Activated T-cell treated with anti-CD3 and anti-CD28 coated beads, Interleukin-2, amount 50 U/mL, for 72 hours (primary cell): ENCODE measurements at places on chromosomes 2 and 18.

DNA sequence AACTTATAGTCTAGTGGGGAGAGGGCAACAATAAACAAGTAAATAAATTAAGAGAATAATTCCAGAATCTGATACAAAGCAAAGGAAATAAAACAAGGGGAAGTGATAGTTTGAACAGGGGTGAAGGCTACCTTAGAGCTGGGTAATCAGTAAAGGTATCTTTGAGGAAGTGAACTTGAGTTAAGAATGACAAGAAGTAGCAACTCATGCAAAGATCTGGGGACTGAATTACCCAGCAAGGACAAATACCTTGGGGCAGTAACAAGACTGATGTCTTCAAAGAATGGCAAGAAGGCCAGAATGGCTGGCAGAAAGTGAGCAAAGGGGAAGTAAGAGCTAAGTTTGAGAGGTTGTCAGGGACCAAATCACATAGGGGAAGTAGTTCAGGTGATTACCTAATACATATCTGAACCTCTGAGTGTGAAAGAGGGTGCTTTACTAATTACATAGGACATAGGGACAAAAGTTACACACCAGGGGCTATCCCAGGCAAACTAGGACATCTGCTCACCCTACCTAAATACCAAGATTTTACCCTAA, 244.6 kb upstream of the HNRNPA3 start:
- DNase-seq = no peak

DNA sequence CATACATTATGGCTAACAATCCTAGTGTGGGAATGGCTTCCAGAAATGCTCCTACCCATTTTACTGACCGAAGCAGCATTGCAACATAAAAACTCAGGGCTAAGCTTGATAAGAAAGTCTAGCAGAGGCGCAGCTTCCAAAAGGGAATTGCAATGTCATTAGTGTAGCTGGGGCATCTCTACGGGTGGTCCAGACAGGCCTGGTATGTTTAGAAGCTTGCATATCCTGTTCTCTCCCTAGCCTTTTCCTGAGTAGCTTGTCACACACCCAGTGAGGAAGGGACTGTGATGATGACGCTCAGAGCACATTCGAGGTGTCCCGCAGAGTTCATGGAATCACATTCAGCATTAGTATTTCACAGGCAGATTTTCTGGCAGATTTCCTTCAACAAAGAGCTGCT, 38.0 kb upstream of the COL5A2 start:
- DNase-seq = no peak

- no peak for DNase-seq
Measured at GRCh38 chr2:197058777-197059300, 132.3 kb upstream of the PGAP1 start.

- peak; percentile 41 for DNase-seq
Measured at GRCh38 chr2:23452853-23453420, 68.0 kb downstream of the KLHL29 start.

- no peak for DNase-seq
Measured at GRCh38 chr2:232336981-232337720, 41.4 kb upstream of the ALPP start.

DNA sequence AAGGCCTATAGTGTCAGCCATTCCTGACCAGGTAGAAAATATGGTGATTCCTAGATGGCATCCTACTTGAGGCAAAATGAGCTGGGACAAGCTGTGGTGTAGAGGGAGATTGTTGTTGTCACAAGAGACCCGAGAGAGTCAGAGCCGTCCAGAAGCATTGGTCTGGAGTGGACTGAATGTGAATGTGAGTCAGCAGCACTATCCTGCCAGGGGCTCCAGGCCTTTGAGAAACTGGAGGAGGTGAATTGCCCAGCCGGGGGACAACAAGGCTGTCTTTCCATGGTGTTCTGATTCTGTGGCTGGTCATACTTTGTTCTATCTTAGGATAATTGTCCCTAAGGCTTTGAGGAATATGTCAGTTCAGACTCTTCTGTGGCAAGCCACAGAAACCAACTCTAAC, 29.4 kb upstream of the EIF2AK3 start:
- DNase-seq = no peak

GRCh38 chr2:31371691-31372090, 42.9 kb downstream of the XDH start:
- no peak for DNase-seq

- DNase-seq = no peak
Measured at GRCh38 chr2:129009555-129010146, 691.0 kb upstream of the HS6ST1 start.

- no peak for DNase-seq
Measured at GRCh38 chr2:190340369-190340768, 3.0 kb upstream of the INPP1 start.

DNA sequence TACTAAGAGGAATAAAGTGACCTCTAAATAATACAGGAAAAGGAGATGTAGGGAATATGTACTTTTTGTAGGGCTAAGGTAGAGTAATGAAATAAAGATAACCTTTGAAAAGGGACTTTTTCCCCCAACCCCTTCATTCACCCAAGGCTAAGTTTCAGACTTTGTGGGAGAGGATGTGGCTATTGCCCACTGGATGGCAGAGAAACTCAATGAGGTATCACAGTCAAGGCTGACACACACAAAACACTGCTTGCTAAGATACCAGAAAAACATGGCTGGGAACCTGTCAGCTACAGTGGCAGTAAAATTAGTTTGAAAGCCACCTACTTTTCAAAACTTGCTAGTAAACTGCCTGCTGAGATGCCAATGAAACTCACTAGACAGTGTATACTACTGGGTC, 158.8 kb upstream of the WDSUB1 start:
- DNase-seq = peak; percentile 12

DNA sequence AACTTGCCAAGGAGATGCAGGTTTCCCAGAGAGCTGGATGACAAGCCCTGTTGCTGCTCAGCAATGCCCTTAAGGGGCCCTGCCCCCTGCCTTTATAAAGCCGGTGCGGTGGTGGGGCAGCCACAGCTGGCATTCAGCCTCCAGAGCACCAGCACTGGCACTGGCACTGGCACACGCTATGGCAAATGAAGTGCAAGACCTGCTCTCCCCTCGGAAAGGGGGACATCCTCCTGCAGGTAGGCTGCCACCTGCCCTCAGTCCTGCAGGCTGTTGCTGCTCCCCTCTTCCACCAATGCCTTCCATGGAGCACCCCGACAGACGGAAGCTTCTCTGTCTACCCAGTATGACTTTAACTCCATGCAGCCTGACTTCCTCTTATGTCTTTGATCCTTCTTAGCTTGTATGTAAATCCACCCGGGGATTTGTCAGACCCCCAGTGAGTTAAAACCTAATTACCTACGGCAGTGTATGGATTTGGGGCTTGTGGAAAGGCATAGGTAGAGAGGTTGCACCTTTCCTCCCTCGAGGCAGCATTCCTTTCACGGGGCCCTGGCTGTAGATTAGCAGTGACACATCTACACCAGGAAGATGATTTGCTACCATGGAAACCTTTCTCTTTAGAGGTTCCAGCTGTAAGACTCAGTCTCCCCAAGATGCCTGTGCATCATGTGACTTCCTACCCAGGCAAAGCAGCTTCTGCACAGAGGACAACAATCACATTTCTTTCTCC, at the start of gene DAPL1:
Gene DAPL1 (plus strand): TSS at position 123 of the 730 bp plus-strand sequence. CDS start 56 bp downstream, at position 179.
- DNase-seq = no peak

GRCh38 chr2:29012211-29012681, 31.1 kb downstream of the TOGARAM2 start:
- DNase-seq = peak; percentile 49

DNA sequence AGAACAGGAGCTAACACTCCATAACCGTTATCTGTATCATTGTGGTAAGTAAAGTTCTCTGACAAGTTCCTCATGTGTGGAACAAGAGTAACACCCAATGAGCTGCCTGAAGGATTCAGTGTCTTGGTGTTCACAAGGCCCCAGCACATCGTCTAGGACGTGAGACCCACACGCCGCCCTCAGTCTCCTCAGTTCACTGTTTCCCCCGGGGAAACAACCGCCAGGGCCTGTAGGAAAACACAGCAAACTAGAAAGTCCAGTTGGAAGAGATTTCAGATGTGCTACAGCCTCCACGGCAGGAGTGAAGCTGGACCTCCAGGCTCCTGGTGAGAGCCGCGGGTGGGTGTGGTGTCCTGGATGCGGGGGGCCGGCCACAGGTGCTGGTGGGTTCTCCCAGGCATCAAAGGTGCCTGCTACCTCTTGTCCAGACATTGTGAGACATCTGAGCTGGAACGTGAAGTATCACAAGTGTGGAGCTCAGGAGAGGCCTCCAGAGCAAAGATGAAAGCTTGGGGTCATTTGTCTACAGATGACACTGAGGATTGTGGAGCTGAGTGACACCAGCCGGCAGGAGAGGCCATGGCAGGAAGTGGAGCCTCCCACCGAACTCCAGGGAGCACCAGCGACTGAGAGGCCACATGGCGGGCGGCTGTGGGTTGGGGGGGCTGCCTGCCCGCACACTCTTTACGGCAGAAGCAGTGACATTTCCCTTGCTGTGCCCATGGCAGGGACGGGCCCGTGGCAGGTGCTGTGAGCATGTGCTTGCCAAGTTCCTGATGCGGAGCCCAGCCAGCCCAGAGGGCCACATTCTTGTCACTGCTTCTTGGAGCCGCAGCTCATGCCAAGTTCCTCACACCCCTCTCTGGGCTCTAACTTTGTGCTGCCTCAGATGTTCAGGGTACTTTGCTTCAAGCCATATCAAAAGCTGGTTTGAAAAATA, 131.2 kb downstream of the TMEM18 start:
- DNase-seq = no peak

- peak; percentile 8 for DNase-seq
Measured at GRCh38 chr2:148720501-148721001, 76.0 kb downstream of the EPC2 start.

- no peak for DNase-seq
Measured at GRCh38 chr2:58065248-58065647, 18.6 kb downstream of the VRK2 start.

DNA sequence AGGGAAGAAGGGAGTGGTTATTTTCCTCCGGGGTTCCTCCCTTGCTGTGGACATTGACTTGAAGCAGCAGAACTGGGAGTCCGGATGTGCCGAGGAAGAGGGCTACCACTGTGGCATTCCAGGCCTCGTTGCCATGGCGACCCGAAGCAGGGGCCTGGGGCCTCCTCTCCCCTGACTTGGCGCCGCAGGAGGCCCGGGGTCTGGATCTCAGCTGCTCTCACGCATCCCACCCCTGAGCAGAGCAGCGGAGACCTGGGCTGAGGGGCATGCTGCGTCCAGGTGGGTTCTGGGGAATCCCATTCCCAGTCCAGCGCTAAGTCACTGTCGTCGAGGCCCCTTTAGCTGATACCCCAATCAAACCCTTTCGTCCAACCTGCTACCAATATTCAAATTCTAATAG, 100.2 kb downstream of the BCL11A start:
- DNase-seq = no peak

- DNase-seq = peak; percentile 64
Measured at GRCh38 chr2:195562570-195563566, 94.2 kb upstream of the SLC39A10 start.

- DNase-seq = no peak
Measured at GRCh38 chr2:203394519-203395227, 66.5 kb downstream of the ABI2 start.

DNA sequence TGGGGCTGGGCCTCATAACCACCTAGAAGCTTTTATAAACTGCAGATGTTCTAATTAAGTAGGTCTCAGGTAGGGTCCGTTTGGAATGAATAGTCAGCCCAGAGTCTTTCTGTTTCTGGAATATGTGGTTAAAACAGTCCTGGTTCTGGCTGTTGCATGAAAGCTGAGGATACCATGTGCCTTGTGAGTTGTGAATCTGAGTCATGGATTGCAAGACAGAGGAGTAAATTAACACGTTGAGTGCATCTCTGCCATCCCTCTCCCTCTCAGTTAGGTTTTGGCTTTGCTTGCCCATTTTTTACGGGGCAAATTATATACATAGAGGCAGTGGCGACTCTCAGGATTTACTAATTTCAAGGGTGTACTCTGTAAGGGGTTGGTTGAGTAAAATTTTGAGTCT, 59.1 kb downstream of the NCK2 start:
- DNase-seq = no peak

DNA sequence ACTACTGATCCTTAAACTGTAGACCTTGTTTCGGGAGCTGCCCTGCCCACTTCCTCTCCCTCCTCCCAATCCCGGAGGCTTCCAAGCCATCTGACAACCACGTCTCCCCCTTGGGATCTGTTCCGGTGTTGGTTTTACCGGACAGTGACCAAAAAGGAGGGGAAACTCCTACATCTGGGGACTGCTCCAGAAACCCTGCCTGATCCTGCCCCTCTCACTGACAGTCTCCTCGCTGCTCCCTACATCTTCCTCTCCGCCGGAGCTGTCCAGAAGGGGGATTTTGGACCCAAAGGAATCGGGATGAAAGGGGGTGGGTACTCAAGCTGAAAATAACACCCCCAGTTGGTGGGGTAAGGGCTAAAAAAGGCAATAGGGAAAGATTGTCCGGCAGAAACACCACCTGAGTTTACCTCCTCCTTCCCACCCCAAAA, 1.5 kb downstream of the INO80D start:
- peak; percentile 17 for DNase-seq

- DNase-seq = no peak
Measured at GRCh38 chr2:74702001-74702715, 48.1 kb downstream of the SEMA4F start.

GRCh38 chr2:122636097-122636496, 880.6 kb downstream of the TSN start:
- no peak for DNase-seq

DNA sequence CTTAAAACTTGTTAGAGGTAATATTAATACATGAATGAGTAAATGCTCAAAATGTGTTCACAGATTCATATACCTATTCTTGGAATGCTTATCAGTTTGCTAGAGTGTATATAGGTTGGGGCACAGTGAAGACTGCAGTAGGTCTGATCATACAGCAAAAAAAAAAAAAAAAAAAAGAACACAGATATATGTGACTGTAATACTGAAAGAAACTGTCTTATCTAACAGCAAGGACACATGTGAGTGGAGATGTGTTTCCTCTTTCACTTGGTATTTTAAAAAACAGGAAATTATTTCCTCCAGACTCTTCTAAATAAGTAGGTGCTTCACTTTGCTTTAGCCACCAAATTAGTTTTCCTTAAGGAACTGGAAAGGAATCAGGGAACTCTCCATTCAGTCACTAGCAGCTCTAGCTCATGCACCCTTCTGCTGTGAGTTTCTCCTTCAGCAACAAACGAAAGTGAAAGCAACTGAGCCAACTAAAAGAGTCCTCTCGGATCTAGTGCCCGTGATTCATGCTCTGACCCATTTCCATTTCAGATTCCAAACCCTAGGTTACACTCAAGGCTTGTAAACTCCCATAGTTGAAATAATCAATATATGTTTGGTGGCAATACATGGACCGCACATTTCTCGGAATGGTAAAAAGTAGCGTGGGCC, 98.5 kb downstream of the DSEL start:
- peak; percentile 12 for DNase-seq

- DNase-seq = no peak
Measured at GRCh38 chr18:62838475-62839098, 123.2 kb downstream of the PHLPP1 start.

GRCh38 chr2:68195096-68195495, 37.4 kb downstream of the PNO1 start:
- DNase-seq = no peak

DNA sequence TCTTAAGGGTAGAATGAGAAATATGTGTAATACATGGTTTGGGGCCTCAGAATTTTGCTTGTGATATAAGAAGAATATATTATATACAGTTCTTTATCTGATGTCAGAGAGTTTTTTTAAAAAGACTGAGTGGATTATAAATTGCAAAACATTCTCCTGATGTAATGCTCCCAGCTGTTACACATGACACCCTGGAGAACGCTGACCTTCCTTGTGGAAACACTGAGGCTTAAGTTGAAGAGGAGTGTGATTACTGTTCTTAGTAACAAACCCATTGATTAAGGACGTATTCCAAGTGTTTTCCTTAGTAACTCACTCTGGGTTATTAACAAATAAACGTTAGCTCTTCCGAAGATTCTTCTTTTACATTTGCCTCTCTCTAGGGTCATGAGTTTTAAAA, 1069.3 kb upstream of the CNTNAP5 start:
- no peak for DNase-seq

GRCh38 chr2:196677404-196677803, 37.9 kb downstream of the CCDC150 start:
- DNase-seq = no peak
